NCI-H2171 (cell line): ENCODE measurements at places on chromosomes 12 and 14.

DNA sequence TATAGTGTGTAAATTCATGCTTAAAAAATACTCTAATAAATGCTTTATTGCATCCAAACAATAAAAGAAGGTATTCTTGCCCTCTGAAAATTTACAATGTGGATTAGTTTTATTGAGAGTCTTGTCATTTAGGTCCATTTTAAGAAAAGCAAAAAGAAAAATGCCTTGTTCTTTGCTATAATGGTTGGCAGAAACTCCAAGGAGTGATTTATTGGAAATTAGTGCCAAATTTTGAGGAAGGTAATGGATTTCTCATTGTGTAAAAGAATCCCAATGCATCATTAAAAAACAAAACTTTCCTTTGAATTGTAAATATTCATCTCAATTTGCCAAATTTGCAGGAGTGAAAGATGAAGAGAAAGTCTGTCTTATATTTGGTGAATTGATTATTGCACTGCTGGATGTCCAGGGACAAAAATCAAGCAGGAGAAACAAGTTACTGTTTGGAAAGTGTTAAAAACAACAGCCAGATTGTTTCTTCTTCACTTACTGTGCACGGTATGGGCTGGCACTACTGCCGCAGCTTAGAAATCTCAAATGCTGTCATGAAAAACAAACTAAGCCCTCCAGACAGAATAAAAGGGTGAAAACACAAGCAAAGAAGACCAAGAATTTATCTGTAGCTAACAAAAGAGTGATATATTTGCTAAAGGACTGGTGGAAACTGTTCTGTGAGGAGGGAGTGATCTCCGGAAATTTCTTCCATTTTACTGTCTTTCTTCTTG is 511.7 kb downstream of the TMTC2 start:
- no peak for DNase-seq

DNA sequence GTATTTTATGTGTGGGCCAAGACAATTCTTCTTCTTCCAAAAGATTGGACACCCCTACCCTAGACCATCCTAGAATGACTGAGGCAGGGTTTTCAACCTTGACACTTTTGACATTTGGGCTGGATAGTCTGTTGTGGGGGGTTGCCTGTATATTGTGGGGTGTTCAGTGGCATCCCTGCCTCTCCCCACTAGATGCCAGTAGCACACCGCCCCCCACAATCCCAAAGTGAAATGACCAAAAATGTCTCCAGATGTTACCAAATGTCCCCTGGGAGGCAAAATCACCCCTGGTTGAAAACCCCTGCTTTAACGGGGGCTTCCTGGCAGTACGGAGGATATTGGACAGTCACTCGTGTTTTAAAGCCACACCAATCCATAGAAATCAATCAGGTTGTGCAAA is 219.6 kb downstream of the PHETA1 start:
- DNase-seq, result no peak

DNA sequence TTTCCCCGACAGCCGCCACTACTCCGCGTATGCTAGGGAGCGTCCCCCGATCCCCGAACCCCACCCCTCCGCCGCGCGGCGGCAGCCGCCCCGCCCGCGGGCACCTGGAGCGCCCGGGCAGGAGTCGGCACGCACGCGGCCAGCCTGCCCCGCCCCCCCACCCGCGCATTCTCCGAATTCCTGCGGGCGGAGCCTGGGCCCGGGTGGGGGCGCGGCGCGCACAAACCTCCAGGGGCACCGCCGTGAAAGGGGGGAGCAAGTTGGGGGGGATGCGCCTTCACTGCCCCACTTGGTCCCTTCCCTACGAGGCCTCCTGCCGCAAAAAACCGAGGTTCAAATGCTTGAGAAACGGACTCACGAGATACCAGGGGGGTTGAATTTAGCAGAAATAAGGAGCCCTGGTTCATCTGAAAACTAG is 1.7 kb downstream of the AJUBA start:
- DNase-seq, result peak; percentile 39

DNA sequence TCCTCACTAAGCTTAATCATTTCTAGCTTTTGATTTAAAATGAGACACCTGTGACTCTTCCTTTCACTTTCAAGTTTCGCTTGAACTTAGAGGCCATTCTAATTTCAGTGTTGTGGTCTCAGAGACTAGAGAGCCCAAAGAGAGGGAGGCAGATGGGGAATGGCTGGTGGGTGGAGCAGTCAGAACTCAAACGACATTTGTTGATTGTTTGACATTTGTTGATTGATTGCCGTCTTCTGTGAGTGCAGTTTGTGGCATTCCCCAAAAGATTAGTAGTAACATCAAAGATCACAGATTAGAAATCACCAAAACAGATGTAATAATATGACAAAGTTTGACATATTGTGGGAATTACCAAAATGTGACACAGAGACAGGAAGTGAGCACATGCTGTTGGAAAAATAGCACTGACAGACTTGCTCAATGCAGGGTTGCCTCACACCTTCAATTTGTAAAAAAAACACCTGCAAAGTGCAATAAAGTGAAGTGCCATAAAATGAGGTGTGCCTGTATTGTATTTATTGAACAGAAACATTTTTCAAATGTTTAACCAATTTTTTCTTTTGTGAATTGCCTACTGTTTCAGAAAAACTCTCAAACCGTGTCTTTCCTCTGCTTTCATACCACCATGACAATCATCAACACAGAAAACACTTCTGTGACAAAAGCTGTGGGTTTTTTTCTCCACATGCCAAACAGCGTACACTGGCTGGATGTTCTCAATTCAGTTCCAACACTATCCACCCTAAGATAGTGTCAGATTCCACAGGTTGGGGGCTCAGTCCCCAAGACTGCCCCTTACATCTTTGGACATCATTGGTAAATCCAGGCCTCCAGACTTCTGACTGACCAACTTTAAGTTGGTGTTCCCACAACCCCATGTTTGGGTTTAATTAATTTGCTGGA is 376.3 kb upstream of the RGS6 start:
- no peak for DNase-seq

GRCh38 chr12:75437564-75437963 is 43.0 kb upstream of the GLIPR1 start:
- DNase-seq, result no peak

GRCh38 chr12:4956054-4956453 is 46.3 kb downstream of the KCNA1 start:
- DNase-seq, result no peak

- DNase-seq, result no peak
These were observed 555 bp upstream of the RTN1 start for GRCh38 chr14:59871166-59871495.

DNA sequence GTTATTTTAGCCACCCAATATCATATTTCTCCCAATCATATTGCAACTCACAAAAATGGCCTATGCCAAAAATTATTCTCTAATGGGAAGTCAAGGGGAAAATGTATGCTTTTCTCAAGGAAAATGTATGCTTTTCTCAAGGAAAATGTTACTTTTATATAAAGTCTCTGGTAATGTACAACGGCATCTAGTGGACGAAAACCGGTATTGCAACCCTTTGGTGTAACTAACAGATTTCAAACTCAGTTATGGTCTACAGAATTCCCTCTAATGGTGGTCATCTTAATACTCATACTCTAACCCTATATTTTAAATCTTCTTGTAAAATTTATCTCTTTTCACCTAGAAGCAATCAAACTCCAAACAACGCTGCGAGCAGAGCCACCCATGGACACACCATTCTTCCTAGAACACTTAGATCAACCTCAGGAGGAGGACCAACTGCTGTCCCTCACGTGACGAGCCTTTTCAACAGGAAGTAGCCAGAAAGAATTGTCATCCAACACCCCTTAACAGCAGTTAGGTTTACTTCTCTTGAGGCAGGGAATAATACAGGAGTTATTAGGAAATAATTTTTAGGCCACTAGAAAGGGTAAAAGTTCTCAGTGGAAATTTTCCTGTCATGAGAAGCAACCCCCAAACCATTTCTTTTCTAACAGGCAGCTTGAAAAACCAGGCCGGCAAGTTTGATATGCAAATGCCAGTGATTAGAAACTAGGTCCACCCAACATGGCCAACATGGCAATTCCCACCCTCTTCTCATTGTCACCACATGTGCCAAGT is 20.1 kb downstream of the APOBEC1 start:
- peak; percentile 82 for DNase-seq
